ENCODE measurements at places on chromosomes 7 and 10.

- no peak for DNase-seq
These were observed 63.1 kb upstream of the ADRB1 start for GRCh38 chr10:113980408-113981087.

GRCh38 chr10:92530891-92531535 is 42.9 kb downstream of the IDE start:
- DNase-seq: no peak

DNA sequence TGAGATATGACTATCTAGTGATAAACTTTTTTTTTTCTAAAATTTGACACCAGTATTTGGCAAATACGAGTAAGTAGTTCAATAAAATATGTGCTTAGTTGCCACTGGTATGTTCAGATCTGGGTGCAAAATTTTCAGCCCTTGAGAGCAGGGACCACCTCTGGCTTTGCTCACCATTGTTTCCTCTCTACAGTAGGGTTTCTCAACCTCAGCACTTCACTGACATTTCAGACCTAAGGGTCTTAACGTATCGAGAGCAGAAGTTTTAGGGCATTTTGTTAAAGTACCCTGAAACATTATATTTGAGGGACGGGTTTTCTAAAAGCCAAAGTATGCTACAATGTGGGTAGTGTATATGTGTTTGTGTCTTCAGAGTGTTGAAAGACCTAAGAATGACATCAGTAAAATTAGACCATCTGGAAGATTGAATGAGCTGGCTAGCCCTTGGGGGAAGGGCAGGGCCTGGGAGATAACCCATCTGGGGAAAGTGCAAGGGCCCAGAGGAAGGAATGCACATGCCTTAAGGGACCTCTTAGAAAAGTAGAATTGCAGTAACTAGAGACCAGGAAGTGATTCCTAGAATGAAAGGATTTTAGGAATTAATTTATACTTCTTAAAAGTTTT is 11.8 kb downstream of the BZW2 start:
- DNase-seq: peak; percentile 97

GRCh38 chr7:28516390-28517172 is 104.3 kb downstream of the CREB5 start:
- no peak for DNase-seq

GRCh38 chr7:46871516-46871915 is 710.4 kb downstream of the TNS3 start:
- peak; percentile 45 for DNase-seq

- no peak for DNase-seq
These were observed 12.3 kb downstream of the DYDC1 start for GRCh38 chr10:80344276-80344675.

GRCh38 chr10:32295027-32295426 is 51.9 kb downstream of the EPC1 start:
- no peak for DNase-seq

DNA sequence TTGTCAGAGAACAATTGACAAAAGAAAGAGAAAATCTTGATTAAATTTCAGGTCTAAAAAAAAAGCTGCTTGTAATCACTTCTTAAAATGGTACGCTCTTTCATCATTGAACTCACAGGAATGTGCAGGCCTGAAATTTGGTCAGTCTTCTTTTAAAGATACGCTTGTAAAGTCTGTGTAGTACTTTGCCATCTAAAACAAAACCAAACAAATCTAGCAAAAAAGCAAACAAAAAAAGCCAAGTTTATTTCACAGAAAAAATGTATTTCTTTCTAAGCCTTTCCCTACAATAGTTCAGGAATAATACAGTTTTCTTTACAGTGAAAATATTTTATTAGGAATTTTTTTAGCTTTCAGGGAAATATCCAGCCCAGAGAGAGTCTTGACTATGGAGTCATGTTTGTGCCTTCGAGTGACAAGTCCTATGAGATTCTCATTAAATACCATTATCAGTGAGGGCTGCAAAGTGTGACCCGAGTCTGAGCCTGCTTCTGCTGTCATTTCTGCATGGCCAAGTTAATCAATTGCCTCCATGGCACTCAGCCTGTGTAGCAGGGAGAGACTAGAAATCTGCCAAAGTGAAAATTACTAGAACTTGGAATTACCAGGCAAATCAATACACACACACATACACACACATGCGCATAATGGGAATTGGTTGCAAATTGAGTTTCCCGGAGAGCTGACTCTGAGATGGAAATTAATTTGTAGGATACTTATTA is 172.6 kb downstream of the OTUD1 start:
- no peak for DNase-seq

DNA sequence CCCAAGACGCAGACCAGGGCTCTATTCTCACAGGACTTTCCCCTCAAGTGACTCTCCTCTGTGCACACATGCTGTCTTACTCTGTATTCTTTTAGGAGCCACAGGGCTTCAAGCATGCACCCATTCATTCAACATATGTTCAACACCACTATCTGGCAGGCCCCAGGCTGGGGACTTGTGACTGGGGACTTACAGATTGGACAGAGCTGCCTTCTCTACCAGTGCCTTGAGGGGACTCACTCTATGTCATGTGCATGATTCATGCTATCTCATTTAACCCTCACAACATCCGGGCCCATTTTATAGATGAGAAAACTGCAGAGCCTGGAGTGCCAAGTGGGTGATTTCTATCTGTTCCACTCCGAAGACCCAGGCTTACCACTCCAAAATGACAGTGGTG is 34.3 kb downstream of the MYL10 start:
- DNase-seq: no peak

- peak; percentile 2 for DNase-seq
These were observed 393.6 kb upstream of the GALNT17 start for GRCh38 chr7:70738151-70738885.

DNA sequence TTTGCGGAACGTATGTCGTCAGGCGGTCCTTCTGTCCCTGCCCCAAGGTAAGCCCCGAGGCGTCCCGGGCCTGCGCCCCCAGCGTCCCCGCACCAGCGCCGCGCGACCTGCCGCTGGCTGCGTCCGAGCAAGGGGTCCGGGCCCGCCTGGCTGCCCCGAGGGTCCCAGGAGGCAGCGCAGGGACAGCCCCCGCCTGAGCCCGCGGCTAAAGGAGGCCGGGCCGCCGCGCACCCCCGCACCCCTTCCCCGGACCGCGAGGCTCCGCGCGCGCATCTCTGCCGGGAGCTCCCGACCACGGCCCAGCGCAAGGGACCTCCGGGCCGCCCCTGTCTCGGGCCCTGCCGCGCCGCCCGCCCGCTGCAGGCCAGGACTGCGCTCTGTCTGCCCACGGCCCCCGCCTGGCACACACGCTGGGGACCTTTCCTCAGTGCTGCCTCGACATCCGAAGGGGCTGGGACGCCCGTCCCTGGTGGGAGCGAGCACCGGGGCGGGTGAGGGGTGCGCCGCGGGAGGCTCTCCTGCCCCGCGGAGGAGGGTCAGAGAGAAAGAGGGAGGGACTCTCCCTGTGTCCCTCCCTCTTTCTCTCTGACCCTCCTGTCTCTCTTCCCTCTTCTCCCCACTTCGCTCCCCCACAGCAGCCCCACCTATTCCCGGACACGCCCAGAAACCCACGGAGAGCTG is 25.0 kb downstream of the SHH start:
- DNase-seq: peak; percentile 37

DNA sequence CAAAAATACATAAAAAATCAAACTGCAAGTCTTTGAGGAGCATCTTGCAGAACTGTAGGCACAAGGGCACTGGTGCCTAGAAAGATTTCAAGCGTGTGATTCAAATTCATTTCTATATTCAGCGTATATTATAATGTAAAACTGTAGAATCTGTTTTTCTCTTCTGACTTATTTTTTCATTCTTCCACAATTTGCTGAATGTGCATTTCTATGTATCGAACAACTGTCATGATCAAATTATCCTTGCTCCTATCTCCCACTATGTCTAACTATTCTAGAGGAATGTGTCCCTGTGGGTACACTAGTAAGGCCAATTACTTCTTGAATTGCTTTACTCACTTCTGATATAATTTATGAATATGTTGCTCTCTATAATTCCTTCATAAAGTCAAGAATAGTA is 283.0 kb upstream of the MAGI2 start:
- DNase-seq: no peak

DNA sequence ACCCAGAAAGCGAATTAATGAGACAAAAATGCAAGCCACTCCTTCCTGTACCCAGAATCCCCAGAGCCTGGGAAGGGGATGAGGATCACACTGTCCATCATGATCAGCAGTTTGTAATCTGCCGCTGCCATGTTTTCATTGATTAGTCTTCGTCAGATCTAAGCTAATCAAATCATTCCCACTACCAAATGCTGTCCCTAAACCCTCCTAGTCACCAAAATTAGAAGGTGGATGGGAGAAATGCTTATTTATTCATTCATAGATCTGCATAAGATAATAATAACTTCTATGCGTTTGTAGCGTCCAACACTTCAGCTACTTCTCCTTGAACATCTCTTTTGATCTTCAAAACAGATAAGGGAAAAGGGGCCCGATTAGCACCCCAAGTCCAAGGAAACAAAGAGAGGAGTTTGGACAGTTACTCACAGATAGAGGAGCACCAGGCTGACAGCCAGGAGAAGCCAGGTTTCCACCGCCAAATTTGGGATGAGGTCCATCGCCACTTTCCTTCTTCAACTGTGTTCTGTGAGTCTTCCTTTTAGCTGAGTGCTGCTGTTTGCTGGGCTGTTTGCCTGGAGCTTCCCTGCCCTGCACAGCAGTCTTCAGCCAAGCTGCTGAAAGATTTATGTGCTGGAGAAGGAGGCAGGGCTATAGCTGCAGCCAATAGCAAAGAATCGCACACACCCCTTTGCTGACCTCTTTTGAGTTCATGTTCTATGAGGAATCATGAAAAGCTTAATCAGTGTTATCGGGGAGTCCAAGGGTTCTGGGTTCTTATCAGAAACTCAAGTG is at the start of gene CYP3A5:
Gene CYP3A5 (minus strand): TSS at position 597 of the 792 bp plus-strand sequence. CDS start 100 bp downstream, at position 497.
- no peak for DNase-seq

GRCh38 chr10:81096558-81096957 is 558.9 kb downstream of the SH2D4B start:
- no peak for DNase-seq

DNA sequence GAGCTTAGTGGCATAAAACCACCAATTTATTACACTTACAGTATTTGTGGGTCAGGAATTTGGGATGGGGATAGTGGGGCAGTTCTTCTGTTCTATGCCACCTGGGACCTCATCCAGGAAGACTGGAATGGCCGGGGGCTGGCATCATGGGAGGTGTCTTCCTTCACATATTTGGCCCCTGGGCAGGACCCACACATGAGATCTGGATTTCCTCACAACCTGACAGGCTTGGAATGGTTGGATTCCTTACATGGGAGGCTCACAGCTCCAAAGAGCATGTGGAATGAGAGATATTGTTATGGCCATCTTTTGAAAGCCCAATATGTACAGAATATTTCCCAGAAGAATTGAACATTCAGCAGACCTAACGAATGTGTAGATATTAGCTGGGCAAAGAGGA is 21.9 kb downstream of the LSMEM1 start:
- DNase-seq: no peak

- DNase-seq: no peak
These were observed 1249.6 kb downstream of the TYW1 start for GRCh38 chr7:68246189-68246633.

DNA sequence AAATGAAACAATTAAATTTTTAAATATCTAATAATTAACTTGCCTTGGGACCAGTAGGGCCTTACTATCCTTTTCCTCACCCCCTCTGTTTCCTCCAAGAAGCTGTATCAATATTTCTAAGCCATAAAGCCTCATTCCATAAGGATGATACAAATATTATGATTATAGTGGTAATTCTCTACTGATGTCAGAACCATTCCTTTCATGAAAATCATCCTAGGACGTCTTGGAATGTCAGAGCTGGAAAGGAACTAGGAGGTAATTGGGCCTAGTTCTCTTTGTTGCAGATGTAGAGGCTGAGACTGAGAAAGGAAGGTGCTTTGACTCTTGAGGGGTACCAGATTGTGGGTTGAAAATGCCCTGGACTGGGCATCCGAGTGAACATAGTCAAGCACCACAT is 766.7 kb upstream of the GHITM start:
- peak; percentile 28 for DNase-seq

DNA sequence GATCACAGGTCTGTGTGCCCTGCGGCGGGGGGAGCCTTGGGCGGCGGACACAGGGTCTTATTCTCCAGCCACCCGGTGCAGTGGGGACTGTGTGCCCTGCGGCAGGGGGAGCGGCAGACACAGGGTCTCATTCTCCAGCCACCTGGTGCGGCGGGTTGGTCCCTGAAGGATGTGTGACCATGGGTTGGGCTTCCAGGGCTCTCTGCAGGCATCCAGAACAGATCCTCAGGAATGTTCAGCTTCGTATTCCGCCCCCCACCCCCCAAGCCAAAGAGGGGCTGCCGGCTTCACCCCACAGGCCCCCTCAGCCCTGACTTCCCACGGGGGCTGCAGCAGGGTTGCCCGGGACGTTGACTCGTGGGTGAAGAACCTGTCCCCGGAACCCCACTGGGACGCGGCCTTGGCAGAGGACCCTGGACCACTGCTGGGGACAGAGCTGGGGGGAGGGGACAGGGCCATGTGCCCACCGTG is 154.5 kb upstream of the PPP2R2D start:
- no peak for DNase-seq

GRCh38 chr7:158766570-158767281 is 62.1 kb upstream of the NCAPG2 start:
- no peak for DNase-seq

DNA sequence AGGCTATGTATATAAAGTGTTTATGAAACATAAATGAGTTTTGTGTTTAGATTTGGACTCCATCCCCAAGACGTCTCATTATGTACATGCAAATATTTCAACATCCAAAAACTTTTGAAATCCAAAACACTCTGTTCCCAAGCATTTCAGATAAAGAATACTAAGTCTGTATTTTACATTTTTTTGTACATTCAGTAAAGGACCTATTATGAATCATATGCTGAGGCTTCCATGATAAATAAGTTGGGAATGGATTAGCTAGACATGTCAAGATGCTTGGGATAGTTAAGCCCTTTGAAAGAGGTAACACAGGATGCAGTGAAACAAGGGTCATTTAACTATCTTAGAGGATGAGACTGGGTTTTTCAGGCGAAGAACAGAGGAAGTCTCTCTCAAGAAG is 262.9 kb downstream of the SNX13 start:
- peak; percentile 79 for DNase-seq

DNA sequence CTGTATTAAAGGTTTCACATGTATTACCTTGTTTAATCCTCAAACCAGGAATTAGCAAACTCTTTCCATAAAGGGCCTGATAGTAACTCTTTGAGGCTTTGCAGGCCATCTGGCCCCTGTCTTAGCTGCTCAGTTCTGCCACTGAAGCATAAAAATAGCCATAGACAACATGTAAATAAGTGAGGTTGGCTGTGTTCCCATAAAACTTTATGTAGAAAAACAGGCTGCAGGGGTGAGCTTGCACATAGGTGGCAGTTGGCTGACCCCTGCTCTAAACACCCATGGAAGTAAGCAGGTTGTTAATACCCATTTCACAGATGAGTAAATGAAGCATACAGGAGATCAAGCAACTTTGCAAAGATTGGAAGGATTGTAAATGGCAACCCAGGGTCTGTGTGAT is 1279.2 kb upstream of the AUTS2 start:
- no peak for DNase-seq

GRCh38 chr10:128161031-128161430 is 34.8 kb upstream of the MKI67 start:
- DNase-seq: no peak

DNA sequence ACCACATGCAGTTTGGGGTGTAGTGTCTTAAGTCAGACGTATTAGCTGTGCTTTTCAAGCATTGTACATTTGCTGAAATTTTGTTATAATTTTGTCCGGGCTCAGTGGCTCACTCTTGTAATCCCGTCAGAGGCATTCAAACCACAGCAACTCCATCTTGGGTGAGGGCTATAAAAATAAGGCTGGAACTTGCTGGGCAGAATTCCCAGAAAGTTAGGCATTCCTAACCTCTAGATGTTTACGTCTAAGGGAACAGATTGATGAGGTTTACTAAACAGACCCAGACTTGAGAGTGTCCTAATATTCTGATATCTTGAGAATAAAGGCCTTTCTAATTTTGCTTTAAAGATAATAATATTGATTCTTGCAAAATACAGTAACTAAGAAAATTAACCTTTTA is 957.8 kb downstream of the NXPH1 start:
- DNase-seq: no peak

All from EL (cell line).